ENCODE measurements at places on chromosomes 3 and 15.

GRCh38 chr3:194514626-194515025 lies 27.8 kb upstream of the ATP13A3 start:
- no peak overlapping the region for H3K4me3 ChIP-seq
- H3K27me3 ChIP-seq: peaks cover 30% of the 10 kb centered on the region
- no peak overlapping the region for H3K27ac ChIP-seq
- no peak for DNase-seq
- H3K4me1 ChIP-seq: no peaks in the 10 kb centered on the region

- H3K4me1 ChIP-seq: peaks cover 80% of the 10 kb centered on the region
- H3K36me3 ChIP-seq: peaks cover 47% of the 10 kb centered on the region
- DNase-seq: no peak
- peak overlapping the region; percentile 82 for H3K27ac ChIP-seq
- no peaks in the 10 kb centered on the region for H3K27me3 ChIP-seq
- peak overlapping the region; percentile 68 for H3K4me3 ChIP-seq
Measured at GRCh38 chr3:30620402-30621360, 14.3 kb downstream of the TGFBR2 start.

- H3K4me3 ChIP-seq: no peak overlapping the region
- H3K36me3 ChIP-seq: no peaks in the 10 kb centered on the region
- peaks cover 4% of the 10 kb centered on the region for H3K4me1 ChIP-seq
- peaks cover 20% of the 10 kb centered on the region for H3K27me3 ChIP-seq
- no peak overlapping the region for H3K27ac ChIP-seq
Measured at GRCh38 chr15:38886315-38887163, 321.9 kb upstream of the RASGRP1 start.

DNA sequence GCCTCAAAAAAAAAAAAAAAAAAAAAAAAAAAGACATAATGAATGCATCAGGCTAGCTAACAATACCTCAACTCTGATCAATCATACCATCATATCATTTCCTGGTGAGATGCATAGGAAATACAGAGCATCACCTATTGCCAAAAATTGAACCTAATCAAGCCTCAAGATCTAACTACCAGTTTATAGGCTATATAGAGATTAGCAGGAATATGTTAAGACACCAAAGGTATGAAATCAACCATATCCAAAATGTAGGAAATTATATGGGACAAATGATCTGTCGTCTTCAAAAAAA lies 387 bp upstream of the VPS33B start:
- peaks cover 21% of the 10 kb centered on the region for H3K36me3 ChIP-seq
- H3K4me3 ChIP-seq: peak overlapping the region; percentile 97
- H3K27me3 ChIP-seq: no peaks in the 10 kb centered on the region
- peaks cover 31% of the 10 kb centered on the region for H3K4me1 ChIP-seq
- H3K27ac ChIP-seq: peak overlapping the region; percentile 95

DNA sequence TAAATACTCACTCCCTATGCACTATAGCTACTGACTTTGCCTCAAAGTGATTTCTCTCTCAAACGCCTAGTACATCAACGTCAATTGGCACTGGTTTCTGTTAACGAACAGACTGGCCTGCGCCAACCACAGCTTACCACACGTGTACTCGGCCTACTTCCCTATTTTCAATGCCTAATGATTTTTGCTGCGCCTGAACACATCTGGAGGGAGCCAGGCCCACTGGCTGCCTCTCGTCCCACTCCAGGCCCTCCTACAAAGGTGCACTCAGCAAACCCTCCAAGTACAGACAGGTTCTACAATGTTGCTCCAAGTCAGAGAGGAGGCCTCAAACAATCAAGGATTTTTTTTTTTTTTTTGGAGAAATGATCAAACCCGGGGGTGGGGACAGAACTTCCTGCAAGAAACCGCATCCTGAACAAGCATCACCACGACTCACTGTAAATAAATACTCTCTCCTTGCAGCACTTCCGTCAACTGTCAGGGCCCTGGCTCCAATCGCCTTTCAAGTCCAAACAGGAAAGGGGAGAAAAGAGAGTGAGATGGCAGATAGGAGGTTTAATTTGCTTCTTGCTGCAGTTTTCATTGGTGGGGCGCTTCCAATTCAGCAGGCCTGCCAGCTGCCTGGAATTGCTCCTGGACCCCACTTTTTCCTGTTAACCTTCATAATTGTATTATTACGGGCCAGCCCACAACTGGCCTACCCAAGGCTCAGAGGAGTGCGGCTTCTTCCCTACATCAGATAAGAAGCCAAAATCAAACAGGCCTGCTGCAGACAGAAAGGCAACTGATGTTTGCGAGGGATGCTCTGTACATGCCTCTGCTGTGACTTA lies 139.3 kb downstream of the FOXP1 start:
- H3K27me3 ChIP-seq: no peaks in the 10 kb centered on the region
- DNase-seq: peak; percentile 61
- H3K36me3 ChIP-seq: peaks cover 20% of the 10 kb centered on the region
- peaks cover 74% of the 10 kb centered on the region for H3K4me1 ChIP-seq

GRCh38 chr15:64686130-64686735 lies 89.2 kb downstream of the RBPMS2 start:
- H3K27me3 ChIP-seq: no peaks in the 10 kb centered on the region
- no peaks in the 10 kb centered on the region for H3K4me1 ChIP-seq
- H3K36me3 ChIP-seq: peaks cover 49% of the 10 kb centered on the region
- DNase-seq: peak; percentile 24

DNA sequence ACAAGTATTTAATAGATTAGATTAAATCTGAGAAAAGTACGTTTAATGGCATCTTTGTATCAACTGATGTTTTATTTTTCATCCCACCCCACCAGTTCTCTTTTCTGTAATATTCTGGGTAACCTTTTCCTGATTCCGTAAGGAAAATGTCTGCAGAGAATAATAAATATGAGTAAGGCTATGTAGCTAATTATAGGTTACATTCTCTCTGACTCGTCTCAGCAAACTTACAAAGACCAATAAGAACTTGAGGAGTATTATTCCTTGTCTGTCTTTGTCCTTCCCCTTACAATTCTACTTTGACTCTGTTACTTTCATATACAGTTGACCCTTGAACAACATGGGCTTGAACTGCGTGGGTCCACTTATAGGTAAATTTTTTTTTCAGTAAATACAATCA lies 12.1 kb downstream of the SNAP23 start:
- DNase-seq: no peak
- H3K27ac ChIP-seq: no peak overlapping the region
- no peak overlapping the region for H3K4me3 ChIP-seq
- H3K36me3 ChIP-seq: peaks cover 22% of the 10 kb centered on the region
- no peaks in the 10 kb centered on the region for H3K27me3 ChIP-seq

- no peak overlapping the region for H3K27ac ChIP-seq
- H3K4me3 ChIP-seq: no peak overlapping the region
- peaks cover 3% of the 10 kb centered on the region for H3K36me3 ChIP-seq
Measured at GRCh38 chr3:190371152-190371551, 16.8 kb upstream of the CLDN16 start.

DNA sequence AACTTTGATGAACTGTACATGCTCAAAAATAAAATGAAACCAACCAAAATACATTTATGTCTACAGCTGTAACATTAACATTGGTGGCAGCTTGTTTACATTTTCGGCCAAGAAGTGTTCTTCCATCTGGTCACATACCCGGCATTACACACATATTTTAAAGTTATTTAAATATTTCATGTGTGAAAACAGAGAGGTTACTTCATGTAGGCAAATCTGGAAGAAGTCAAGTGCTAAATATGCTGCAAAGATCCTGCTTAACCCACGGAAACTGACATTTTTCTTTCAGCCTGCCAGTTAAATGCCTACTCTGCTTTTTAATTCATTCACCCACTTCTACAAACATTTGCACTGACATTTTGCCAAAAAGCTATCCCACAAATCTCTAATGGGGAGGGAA lies 69.7 kb downstream of the MB21D2 start:
- H3K4me3 ChIP-seq: no peak overlapping the region
- H3K27ac ChIP-seq: no peak overlapping the region
- no peaks in the 10 kb centered on the region for H3K4me1 ChIP-seq
- no peak for DNase-seq

- no peaks in the 10 kb centered on the region for H3K36me3 ChIP-seq
- H3K27ac ChIP-seq: no peak overlapping the region
- DNase-seq: no peak
Measured at GRCh38 chr3:72077473-72078259, 292.7 kb upstream of the PROK2 start.
